Stimulated activated CD4-positive, alpha-beta T cell treated with anti-CD3 and anti-CD28 coated beads, Interleukin-15, amount 100 ng/mL, for 1 hour (primary cell): ENCODE measurements at places on chromosomes 13 and 19.
A peak's percentile ranks its signal among the peaks of the same experiment; 100 is the strongest.

GRCh38 chr19:5907241-5907640 is 2.6 kb downstream of the VMAC start:
- DNase-seq: no peak

GRCh38 chr19:39941615-39942365 is 7.4 kb upstream of the FCGBP start:
- peak; percentile 16 for DNase-seq

DNA sequence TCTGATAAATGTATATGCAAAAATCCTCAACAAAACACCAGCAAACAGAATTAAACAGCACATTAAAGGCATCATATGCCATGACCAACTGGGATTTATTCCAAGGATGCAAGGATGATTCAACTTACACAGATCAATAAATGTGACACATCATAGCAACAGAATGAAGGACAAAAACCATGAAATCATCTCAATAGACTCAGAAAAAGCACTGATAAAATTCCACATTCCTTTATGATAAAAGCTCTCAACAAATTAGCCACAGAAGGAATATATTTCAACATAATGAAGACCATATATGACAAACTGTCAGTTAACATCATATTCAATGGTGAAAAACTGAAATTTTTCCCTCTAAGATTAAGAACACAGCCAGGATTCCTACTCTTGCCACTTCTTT is 691.6 kb downstream of the DIAPH3 start:
- DNase-seq: no peak

DNA sequence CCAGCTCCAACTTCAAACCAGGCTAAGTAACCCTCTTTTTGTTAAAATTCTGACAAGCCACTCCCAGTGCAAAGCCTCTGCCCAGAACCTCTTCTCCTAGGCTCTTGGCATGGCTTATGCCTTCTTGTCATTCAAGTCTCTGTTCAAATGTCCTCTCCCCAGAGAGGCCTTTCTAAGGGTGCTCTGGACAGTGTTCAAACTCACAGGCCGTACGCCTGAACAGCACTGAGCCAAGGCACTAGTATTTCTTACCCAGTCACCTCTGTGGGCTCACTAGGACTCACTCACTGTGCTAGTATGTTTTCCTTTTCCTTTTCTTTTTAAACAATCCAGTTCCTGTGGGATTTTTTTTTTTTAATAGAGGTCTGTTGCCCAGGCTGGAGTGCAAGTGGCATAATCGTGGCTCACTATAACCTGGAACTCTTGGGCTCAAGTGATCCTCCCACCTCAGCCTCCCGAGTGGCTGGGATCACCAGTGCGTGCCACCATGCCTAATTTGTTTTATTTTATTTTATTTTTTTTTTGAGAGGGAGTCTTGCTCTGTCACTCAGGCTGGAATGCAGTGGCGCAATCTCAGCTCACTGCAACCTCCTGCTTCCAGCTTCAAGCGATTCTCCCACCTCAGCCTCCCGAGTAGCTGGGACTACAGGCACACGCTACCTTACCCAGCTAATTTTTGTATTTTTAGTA is 2.3 kb upstream of the ASF1B start:
- no peak for DNase-seq

- DNase-seq: no peak
Observed at GRCh38 chr19:16381756-16382401, 57.3 kb downstream of the KLF2 start.

DNA sequence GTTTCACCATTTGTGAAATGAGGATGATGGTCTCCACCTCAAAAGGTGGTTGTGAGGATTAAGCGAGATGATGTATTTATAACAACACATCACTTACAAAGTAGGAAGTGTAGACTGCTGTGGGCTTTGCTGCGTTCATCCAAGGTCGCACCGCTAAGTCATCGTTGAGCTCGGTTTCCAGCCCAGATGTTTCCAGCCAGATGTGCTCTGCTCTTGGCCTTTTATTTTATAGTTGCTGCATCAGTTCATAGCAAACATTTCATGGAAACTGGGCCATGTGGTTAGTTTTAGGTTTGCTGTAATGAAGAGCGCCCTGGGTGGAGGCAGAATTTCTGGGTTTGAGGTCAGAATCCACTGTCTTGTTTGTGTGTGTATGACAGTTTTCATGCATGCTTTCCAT is 76.5 kb upstream of the RNF113B start:
- no peak for DNase-seq

GRCh38 chr13:45873491-45874325 is 22.2 kb upstream of the SIAH3 start:
- no peak for DNase-seq

GRCh38 chr13:79724348-79725103 is 243.6 kb downstream of the NDFIP2 start:
- no peak for DNase-seq

GRCh38 chr13:38862443-38862842 is 128.2 kb downstream of the STOML3 start:
- no peak for DNase-seq

- no peak for DNase-seq
Observed at GRCh38 chr13:45833242-45833641, 18.3 kb downstream of the SIAH3 start.

DNA sequence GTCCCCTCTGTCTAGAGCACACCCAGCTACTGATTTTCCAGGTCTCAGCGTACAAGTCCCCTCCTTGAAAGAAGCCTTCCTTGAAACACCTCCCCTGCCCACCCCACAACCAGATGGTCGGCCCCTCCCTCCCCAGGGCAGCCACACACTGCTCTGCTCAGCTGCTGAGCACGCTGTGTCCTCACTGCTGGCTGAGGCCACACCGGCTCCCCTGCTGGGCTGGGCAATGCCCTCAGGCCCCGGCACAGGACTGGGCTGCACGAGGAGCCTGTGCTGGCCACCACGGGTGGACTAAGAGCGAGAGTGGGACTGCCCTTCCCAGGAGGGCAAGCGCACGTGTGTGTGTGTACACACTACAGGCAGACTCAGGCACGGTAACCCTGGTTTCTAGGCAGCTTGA is 11.8 kb upstream of the RSPH6A start:
- DNase-seq: no peak

DNA sequence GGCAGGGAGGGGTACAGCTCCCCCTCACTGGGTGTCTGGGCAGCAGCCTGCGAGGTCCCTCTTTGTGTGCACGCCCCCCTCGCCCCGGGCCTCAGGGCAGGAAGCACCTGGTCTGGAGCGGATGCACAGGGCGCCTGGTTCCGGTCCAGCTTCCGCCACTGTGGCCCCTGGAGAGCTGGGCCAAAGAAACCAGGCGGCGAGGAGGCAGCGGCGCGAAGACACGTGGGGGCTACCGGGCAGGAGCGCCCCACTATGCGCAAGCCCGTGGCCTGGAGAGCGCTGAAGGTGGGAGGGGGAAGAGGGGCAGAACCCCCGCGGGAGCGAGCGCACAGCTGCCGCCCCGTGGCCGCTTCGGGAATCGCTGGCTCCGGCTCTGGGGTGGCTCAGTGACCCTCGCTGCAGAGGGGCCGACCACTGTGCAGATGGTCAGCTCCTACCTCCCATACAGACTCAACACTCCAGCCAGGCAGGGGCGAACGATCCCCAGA is 1.7 kb upstream of the LYL1 start:
- DNase-seq: peak; percentile 43

GRCh38 chr19:14402332-14403144 is 16.6 kb downstream of the DDX39A start:
- DNase-seq: no peak

DNA sequence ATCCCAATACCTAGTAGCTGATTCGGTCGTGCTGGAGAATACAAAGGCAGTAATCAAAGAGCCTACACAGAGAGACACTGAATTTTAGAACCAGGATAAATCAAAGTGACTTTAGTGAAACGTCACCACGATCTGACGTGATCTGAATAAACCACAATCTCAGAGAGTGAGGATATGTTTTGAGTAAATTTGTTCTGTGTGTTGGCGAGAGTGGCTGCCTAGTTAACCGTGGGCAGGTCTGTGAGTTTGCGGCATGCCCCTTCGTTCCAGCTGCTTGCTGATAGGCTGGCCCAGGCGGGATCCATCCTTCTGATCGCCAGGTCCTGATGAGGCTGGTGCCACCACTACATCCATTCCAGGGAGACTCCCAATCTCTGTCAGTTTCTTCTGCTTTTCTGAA is 40.4 kb downstream of the LRCH1 start:
- DNase-seq: no peak

- no peak for DNase-seq
Observed at GRCh38 chr19:11199517-11199916, 2.2 kb upstream of the KANK2 start.

GRCh38 chr13:92994056-92994455 is 232.6 kb upstream of the GPC6 start:
- DNase-seq: no peak

GRCh38 chr19:48999481-49000325 is 6.0 kb downstream of the RUVBL2 start:
- peak; percentile 26 for DNase-seq

DNA sequence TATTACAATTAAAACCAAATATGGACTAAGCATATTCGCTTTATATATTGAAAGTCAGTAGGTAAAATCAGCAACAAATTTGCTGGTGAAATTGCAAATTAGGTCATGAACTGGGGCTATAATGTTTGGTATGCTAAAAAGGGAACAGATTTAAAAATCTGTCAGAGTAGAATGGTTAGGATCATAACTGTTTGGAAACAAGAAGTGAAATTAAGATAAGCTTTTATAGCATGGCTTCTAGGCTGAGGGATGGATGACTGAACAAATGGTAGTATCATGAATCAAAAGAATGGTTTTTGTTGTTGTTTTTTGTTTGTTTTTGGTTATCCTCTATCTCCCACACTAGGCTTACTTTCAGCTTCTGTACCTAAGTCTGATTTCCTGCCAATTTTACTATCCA is 1090.4 kb downstream of the PCDH9 start:
- DNase-seq: no peak
